Activated CD4-positive, alpha-beta T cell treated with anti-CD3 and anti-CD28 coated beads, Interleukin-2, amount 50 U/mL, for 4 hours (primary cell): ENCODE measurements at places on chromosomes 12 and 14.

GRCh38 chr14:69464379-69464778 lies 20.1 kb upstream of the PLEKHD1 start:
- DNase-seq, result no peak

DNA sequence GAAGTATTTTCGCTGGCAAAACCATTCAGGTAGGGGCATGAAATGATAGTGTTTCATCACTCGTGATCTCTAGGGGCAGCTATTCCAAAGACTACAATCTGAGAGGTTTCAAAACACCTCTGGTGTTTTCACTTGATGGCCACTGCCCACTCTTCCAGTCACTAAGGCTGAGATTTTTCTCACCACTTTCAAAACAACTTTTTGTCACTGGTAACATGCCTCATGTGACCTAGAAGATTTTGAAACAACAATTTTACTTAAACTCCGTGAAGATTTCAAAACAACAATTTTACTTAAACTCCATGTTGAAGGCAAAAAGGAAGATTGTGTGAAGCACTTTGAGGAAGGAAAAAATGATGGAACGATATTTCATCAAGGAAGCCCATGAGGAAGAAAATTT lies 1.2 kb upstream of the IRAK3 start:
- no peak for DNase-seq

DNA sequence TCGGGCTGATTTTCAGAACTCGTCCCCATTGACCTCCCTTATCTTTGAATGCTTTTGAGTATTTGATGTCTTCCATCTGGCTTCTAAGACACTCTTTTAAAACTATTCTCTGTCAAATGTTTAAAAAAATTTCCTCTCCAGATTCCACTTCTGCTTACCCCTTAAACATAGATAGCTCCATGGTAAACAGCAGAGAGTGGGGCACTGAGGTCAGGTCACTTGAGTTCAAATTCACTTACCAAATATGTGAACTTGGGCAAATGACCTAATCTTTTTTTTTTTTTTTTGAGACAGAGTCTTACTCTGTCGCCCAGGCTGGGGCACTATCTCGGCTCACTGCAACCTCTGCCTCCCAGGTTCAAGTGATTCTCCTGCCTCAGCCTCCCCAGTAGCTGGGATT lies 126.8 kb upstream of the CPSF6 start:
- no peak for DNase-seq

DNA sequence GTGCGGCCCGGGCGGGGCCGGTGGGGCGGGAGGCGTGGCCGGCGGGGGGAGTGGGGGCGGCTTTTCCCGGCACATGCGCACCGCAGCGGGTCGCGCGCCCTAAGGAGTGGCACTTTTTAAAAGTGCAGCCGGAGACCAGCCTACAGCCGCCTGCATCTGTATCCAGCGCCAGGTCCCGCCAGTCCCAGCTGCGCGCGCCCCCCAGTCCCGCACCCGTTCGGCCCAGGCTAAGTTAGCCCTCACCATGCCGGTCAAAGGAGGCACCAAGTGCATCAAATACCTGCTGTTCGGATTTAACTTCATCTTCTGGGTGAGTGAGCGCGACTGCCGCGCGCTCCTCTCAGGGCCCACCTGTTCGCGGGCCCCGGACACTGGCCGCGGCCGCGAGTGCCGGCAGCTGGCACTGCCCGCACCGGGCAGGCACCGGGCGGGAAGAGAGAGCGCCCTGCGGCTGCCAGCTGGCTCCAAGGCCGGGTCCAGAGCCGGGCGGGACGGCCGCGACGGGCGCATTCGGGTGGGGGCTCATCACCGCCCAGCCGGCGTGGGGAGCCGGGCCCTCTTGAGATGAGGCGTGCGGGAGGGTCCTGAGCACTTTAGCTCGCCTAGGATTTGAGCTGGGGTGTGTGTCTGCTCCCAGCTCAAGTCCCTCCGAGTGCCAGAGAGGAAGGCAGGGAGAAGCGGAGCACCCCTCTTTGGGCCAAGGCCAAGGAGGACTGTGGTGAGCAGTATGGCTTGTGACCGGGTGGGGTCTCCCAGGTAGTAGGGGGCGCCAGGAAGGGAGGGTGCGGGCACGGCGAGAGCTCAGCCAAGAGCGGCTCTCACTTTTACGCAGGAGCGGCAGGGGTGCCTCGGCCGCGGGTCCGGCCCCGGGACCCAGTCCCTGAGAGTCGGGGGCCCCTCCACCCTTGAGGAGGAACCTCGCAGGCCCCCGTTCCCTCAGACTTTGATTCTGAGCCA lies at the start of gene CD9:
CD9 (plus strand) TSS at position 145 of the 957 bp plus-strand sequence; CDS start at position 245, 100 bp downstream.
- no peak for DNase-seq
